ENCODE measurements at places on chromosomes 7 and 10.

DNA sequence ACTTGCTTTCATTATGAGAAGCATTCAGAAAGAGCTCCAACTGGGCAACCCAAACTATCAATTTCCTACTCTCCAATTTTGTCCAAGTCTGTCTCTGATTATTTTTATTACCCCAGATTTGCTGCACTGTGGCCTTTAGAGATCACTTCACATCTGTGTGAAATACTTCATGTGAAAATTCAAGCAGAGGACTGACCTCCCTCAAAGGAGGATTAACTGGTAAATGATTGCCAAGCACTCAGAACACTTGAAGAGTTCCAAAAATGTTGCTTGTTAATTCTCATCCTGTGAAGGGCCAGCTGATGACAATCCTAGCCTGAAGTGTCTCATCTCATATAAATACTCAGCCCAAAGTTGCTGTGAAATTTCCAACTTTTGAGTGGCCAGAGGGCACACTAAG is 182.8 kb upstream of the DGKB start:
- DNase-seq, result no peak

DNA sequence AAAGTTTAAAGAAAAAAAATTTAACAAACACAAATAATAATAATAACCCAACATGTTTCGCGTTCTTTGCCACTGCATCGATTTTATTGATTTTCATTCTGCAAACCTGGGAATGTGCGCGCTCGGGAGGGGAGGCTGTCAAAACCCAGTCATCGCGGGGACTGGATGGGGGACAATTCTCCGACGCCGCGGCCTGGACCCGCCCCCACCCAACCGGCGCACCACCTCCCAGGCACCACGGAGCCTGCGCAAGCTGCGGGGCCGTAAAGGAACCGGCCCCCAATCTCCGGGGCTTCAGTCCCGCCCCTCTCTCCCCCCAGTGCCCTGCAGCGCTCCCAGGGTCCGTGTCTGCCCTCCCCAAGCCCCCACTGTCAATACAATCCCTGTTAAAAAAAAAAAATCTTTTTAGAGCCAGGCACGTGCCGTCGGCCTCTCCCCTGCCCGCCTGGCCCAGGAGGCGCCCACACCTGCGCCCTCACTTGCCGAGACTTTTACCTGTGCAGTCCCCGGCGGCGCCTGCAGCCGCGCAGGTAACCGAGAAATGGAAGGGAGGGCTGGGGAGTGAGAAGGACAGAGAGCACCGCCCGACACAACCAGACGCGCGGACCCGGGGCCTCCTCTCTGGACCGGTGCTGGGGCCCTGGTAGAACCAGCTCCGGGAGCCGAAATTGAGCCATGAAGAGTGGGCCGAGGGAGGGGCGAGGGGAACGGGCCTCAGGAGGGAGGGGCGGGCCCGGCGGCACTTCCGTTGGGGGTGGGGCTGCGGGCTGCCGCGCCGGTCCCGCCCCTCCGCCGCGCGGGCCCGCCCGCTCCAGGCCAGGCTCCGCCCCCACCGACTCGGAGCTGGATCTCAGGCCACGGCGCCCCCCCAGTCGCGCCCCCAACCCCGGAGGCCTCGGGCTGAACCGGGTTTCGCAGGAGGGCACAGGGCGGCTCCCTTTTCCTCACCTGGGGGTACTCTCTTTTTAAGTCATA is 7.6 kb upstream of the ZNF503 start:
- no peak for DNase-seq

GRCh38 chr10:103198648-103199047 is 5.6 kb upstream of the NT5C2 start:
- DNase-seq, result no peak

DNA sequence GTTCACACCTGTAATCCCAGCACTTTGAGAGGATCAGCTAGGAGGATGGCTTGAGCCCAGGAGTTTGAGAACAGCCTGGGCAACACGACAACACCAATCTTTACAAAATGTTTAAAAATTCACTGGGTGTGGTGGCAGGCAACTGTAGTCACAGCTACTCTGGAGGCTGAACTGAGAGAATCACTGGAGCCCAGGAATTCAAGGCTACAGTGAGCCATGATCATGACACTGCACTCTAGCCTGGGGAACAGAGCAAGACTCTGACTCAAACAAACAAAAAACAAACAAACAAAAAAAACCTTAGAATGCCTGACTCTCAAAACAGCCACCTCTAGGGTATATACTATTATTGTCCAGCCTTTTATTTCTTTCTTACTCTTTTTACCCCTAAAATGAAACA is 56.5 kb upstream of the PAPSS2 start:
- no peak for DNase-seq
